ENCODE measurements at places on chromosomes 13 and 19.

GRCh38 chr19:29410601-29411000 lies 115.2 kb upstream of the VSTM2B start:
- DNase-seq: no peak

GRCh38 chr19:18017275-18018083 lies 9.5 kb downstream of the ARRDC2 start:
- DNase-seq: no peak

GRCh38 chr19:35061583-35062373 lies 20.3 kb downstream of the HPN start:
- DNase-seq: no peak

- no peak for DNase-seq
Observed at GRCh38 chr13:101017123-101017872, 342.7 kb upstream of the TMTC4 start.

DNA sequence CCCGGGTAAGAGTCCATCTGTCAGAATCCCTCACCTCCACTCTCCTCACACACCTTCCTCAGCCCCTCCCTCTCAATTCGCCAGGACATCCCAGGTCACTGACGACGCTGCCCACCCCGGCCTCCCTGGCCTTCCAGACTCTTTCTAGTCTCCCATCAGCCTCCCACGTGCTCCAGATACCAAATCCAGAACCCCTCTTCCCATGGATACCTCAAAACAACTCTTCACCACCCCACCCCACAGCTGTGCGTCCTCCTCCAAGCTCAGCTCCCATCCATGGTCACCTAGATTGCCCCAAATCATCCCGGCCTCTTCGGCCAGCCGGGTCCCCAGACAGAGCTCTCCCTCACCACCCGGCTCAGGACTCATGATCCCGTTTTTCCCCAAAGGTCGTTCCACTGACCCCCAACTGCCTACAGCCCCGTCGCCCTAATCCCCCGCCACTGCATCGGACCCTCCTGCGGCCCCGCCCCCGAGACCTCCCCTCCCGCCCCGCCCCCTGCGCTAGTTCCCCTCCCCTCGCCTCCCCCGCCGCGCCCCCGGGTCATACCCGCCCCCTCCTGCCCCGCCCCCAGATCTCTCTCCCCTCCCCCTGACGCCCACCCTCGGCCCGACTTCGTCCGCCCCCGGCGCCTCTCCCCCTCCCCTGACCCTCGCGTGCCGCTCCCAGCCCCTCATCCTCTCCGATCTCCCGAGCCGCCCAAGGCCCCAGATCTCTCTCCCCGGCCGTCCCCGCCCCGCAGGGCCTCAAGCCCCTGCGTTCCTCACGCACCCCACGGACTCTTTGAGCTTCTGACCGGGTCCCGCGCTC lies 546 bp downstream of the UBXN6 start:
- no peak for DNase-seq

DNA sequence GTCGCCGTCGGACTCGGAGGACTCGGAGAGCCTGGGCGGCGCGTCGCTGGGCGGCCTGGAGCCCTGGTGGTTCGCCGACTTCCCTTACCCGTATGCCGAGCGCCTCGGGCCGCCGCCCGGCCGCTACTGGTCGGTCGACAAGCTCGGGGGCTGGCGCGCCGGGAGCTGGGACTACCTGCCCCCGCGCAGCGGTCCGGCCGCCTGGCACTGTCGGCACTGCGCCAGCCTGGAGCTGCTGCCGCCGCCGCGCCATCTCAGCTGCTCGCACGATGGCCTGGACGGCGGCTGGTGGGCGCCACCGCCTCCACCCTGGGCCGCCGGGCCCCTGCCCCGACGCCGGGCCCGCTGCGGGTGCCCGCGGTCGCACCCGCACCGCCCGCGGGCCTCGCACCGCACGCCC lies 2.5 kb upstream of the GRWD1 start:
- no peak for DNase-seq

DNA sequence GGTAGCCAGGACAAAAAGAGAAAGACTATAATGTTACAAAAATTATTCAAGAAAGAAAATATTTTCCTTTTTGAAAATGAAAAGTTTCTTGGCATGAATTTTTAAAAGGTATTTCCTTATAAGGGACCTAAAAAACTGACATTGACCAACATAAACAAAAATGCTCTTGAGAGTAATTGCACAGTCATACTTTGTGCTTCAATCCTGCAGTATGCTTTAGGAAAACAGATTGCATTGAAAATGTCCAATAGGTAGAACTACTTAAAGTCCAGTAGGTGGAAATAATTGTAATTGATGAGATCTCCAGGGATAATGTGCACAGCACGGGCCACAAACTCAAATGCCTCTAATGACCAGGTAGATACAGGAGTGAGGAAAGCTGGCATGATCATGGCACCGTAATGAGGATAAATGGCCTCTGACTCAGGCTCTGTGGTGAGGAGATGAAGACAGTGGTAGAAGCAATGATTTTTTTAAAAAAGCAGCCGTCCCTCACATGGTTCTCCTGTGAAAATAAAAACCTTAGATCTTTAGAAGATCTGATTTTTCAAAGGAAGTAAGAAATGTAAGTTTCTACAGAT lies 278.0 kb downstream of the ITGBL1 start:
- DNase-seq: no peak

GRCh38 chr13:42880056-42880605 lies 98.7 kb downstream of the FAM216B start:
- DNase-seq: no peak

DNA sequence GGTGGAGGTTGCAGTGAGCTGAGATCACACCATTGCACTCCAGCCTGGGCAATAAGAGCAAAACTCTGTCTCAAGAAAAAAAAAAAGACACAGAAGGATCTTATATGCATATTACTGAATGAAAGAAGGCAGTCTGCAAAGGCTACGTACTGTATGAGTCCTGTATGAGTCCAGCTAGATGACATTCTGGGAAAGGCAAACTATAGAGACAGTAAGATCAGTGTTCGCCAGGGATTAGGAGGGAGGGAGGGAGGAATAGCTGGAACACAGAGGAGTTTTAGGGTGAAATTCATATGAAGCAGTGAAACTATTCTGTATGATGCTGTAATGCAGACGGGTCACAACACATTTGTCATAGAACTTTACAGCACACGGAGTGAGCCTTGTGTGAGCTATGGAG lies 165.9 kb upstream of the RNF113B start:
- DNase-seq: no peak

DNA sequence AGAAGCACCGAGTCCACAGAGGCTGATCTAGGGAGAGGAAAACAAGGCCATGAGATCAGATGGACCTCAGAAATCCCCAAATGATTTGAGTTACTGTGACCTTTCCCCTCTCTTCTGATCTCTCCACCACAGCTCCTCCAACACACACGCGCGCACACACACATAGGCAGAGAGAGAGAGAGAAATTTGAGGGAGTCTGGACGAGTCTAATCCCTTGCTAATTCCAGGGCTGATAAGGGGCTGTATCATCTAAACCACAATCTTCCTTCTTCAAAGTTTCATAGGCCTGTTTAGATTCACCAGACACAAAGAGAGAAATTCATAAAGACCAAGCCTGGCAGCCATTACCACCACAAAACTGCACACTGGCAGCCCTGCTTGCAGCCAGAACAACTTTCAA lies 8.6 kb downstream of the ZFP82 start:
- no peak for DNase-seq

- DNase-seq: no peak
Observed at GRCh38 chr19:6499052-6499790, 2.9 kb downstream of the TUBB4A start.

GRCh38 chr13:37923236-37923635 lies 53.7 kb upstream of the TRPC4 start:
- no peak for DNase-seq

GRCh38 chr13:40790154-40790616 lies 774 bp downstream of the SLC25A15 start:
- no peak for DNase-seq

- no peak for DNase-seq
Observed at GRCh38 chr13:100899720-100900316, 225.2 kb upstream of the TMTC4 start.

DNA sequence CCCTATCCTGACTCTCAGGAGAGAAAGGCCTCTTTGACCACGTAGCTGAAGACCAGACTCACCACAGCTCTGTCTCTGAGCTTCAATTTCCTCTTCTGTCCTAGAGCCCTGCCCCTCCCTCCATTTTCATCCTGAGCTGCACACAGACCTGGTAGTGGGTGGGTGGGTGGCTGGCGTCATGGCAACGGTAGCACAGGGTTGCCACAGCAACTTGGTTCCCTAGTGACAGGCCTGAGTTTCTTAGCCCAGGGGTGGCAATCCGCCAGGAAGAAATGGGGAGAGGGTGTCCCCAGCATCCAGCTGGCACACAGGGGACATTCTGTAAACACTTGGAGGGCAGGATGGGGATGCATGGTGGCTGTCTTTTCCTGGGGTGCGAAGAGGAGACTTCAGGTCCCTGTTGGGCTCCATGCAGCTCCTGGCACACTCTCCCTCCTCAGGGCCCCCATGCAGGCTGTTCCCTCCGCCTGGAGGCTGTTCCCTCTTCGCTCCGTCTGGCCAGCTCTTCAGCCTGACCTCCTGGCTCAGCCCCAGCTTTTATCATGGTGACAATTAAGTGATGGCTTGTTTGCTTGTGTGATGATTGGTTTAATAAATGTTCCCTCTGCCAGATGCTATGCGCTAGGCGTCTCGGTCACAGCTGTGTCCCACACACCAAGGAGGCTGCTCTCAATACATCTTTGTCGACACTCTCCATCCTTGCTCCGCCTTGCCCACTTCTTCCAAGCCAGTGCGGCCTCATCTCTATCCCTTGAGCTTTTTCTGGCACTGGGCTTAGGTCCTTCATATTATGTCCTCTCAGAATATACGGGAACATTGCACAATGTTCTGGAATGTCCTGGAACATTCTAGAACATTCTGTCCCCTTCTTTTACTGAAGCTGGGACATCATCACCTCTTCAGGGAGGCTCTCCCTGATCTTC lies 7.4 kb upstream of the KLHL26 start:
- no peak for DNase-seq

- no peak for DNase-seq
Observed at GRCh38 chr19:39297931-39298634, 1.9 kb downstream of the IFNL1 start.

DNA sequence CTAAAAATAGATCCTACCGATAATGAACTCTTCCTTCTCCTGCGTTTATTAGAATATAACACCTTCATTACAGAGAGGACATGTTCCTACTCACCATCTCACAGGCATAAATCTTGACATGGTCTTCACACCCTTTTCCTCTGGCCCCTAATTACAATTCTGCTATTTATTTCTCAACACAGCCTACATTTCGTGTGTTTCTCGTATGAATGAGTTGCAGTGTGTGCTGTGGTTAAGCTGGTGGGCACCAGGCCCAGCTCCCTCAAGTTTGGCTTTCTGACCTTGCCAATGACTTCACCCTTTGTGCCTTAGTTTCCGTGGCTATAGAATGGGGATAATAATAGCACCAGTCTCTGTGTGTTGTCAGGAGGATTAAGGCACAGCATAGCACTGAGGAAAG lies 12.3 kb upstream of the KATNAL1 start:
- no peak for DNase-seq

GRCh38 chr19:46386996-46387712 lies 26.2 kb downstream of the CCDC8 start:
- no peak for DNase-seq

- DNase-seq: no peak
Observed at GRCh38 chr13:41568972-41569351, 111.6 kb downstream of the RGCC start.

GRCh38 chr13:113001241-113002140 lies 32.5 kb downstream of the MCF2L start:
- no peak for DNase-seq

GRCh38 chr13:20492641-20493040 lies 33.0 kb downstream of the CRYL1 start:
- peak; percentile 5 for DNase-seq

DNA sequence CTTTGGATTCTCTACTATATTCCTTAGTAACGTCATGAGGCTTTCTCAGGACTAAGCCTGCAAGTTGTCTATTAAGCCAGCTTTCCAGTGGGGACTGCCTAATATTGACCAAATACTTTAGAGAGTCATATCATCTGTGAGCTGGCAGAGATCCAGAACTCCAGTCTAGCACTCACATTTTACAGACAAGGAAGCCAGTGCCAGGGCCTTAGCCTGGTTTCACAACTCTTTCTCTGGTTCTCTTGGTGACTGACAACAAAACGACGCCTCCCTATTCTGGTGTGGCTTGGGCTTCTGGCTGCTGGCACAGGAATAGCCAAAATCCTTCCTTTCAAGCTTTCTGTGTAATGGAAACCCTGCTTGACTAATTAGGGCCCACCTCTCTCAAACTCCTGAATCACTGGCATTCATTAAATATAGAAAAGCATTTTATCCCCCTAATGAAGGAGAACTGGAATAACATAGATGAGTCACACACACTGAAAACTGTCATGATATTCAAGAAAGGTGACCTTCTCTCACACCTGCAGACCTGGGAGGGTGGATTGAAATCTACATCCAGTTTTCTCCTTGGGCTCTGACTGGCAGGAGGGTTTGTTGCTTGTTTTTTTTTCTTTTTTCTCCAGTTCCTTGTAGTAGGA lies 75.2 kb upstream of the UBL3 start:
- no peak for DNase-seq
